ENCODE measurements at places on chromosomes 16 and 17.

DNA sequence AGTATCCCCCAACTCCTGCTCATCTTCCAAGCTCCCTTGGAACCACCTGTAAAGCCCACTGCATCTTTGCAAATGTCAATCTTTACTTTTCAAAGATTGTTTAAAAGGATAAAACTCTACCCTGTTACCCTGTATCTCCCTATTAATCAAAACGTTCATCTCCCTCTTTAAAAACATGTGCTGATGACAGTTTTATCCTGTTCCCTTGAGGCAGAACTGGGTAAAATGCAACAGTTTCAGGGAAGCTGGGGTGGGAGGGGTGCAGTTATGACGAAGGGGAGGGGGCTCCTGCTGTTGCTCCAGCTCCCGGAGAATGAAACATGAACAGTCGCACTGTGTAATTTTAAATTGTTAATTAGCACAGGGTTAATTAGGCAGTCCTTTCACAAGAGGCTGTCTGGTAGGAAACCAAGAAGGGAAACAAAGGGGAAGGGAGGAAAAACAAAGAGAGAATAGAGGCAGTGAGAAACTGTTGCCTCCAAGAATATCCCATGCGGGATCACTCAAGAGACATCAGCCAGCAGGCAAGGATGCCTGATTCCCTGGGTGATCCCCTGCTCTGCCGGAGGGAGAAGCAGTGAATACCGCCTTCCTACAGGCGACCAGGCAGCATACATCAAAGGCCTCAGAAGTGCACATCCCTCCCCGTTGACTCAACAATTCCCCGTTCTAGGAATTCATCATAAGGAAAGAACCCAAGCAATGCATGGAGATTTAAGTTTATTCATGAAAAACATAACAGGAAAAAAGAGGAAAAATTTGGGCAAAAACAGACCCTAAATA, 84.2 kb downstream of the ZFHX3 start:
- no peak for DNase-seq

DNA sequence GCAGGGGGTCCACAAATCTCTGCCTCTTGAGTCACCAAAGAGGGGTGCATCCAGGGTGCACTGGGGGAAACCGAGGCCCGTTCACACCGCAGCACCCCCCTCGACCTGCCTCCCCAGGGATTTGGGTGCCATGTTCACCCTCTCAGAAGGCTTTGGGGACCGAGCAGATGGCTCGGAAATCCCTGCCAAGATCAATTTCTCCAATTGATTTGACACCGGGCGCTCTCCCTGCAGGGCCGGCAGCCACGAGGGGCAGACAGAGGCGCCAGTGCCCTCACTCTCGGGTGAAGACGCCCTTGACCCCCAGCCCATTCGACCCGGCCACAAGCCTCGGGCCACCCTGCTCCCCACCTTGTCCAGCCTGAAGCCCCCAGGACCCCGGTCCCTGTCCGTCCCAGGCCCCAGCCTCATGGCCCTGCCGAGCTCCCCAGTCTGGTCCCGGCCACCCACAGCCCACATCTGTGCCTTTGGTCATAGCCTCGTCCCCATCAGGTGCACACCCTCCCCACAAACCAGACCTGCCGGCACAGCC, 9.3 kb downstream of the SSTR5 start:
- DNase-seq: no peak

DNA sequence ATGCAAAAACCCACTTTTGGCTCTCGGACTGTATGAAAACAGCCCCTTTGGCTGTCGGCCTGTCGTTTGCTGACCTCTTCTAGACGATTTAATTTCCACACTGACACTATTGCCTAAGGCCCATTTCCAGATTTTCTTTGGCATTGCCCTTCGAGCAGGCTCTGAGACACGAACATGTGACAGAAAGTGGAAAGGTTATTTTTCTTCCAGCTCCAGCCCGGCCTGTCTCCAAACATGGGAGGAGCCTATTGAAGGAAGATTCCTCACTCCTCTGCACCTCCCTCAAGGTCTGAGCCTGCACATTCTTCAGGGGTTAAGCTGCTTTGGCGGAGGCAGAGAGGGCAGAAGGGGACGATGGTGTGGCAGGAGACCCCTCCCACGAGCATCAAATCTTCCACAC, 85.9 kb upstream of the FOXF1 start:
- DNase-seq: no peak

GRCh38 chr16:2194166-2194834, 2.1 kb downstream of the CASKIN1 start:
- DNase-seq: no peak
